Activated gamma-delta T cell (primary cell): ENCODE measurements at places on chromosomes 12 and 14.

GRCh38 chr12:29961231-29961630 is 177.5 kb upstream of the TMTC1 start:
- no peak for DNase-seq

- no peak for DNase-seq
These were observed 17.9 kb downstream of the SNAPC1 start for GRCh38 chr14:61780125-61780524.

DNA sequence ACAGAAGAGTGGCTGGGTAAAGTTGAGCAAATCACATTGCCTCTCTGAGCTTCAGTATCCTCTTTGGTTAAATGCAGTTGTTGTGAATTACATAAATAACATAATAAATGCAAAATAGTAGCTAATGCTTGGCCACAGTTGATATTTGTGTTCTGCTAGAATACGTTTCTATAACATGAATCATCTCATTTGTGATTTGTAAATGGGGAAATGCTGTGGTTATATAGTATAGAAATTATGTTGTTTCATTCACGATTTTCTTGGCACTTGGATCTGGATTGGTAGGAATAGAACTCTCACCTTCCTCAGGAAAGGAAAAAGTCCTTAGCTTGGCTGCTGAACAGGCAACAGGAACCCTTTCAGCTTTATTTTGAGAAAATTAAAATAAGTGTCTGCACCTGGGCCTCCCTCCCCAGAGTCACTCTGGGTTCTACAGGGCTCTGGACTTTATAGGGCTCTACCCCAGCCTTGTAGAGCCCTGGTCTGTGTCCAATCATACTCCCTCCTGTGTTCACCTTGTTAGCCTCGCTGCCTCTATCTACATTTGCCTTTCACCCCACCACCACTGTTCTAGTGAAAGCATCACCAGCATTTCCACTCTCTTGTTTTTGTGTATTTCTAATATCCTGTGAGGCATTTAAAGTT is 107.7 kb upstream of the BCAT1 start:
- no peak for DNase-seq

DNA sequence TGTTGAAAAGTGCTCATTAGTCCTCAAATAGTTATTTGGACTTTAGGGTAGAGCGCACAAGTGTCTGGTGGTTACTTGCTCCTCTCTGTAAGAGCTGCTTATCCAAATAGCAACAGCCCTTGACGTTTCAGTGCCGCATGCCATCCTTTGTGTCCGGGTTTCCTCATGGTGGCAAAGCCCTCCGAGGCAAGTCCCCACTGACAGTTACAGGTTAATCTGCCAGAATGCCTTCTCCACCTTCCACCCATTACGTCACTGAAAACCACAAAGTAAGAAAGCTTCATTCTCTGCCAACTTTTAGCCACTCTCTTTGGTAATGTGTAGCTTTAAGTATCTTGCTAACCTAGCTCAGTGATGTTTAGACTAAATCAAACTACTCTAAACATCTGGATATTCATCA is 78.6 kb downstream of the POLR3B start:
- no peak for DNase-seq

DNA sequence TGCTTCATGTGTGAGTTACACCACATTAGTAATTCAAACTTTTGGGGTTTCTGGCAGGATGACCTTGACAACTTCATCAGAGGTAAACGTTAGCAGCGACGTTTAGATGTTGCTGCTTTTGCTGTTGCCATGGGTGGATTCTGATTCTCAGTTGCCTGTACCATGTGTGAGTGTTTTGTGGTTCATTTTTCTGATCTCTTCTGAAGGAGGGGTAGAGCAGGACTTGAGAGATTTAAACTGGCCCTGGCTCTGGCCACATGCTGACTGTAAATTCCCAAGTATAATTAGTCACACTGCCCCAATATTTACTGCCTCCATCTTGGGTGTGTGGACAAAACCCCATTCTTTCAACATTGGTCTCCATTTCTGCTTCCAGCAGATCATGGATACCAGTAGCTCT is 110.4 kb downstream of the ETV6 start:
- no peak for DNase-seq

DNA sequence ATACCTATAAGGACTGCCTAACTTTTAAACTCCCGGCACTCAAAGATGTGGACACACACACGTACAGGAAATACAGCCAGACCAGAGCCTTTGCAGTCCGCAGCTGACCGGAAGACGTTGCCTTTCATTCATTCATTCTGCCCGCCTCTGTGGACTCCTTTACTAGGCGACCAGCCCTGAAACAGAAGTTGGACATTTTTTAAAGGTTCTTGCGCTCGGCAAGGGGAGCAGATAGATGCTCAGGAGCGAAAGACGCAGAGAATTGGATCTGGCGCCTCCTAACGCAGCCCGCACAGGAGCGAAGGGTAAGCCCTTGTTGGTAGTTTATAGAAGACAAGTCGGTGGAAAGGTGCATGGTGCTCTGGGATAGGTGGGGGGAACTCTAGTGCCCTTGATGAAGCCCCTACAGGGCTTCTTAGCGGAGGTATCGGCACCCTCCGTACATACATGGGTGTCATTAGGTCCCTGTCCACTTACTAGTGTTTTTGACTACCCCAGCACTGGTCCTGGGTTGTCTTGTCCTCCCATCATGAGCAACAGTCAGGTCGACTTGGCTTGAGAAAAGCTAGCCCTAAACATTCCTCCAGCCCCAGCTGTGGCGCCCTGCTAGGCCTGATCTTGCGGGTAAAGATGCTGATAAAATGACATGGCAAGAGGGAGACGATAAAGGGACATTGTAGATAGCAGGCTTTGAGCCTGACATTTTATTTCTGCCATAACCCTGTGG is at the start of gene KDM2B:
Gene KDM2B (minus strand): TSS at position 65 of the 727 bp plus-strand sequence. CDS start 112 bp downstream, outside the sequence.
- DNase-seq: no peak

- no peak for DNase-seq
These were observed 25.7 kb downstream of the TEP1 start for GRCh38 chr14:20387576-20387975.

GRCh38 chr12:112752303-112752702 is 39.2 kb upstream of the RPH3A start:
- DNase-seq: no peak

GRCh38 chr12:93783832-93784231 is 106.7 kb downstream of the CRADD start:
- DNase-seq: no peak

- DNase-seq: no peak
These were observed 2.3 kb downstream of the TTC9 start for GRCh38 chr14:70643967-70644366.

GRCh38 chr14:67416085-67416484 is 4.1 kb upstream of the PLEK2 start:
- no peak for DNase-seq

GRCh38 chr12:48019639-48020265 is 15.5 kb upstream of the COL2A1 start:
- DNase-seq: no peak

GRCh38 chr14:76995279-76996035 is 33.1 kb downstream of the IRF2BPL start:
- no peak for DNase-seq

GRCh38 chr14:45201905-45202304 is 51.1 kb downstream of the MIS18BP1 start:
- no peak for DNase-seq

DNA sequence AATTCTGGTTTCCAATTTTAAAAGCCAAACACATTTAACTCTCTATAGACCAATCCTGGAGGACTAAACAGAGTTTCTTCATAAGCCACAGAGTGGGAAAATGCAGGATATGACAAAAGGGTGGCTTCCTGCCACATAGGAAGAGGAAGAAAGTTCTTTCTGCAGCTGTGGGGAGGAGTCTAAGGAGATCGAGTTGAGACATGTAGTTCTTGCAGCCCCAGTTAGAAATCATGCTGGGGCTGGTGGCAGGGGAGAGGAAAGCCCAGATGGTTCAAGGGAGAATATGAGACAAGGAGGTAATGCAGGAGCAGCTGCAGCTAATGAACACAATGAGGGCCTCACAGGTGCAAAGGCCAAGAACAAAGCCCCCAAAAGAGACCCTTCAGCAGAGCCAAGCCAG is 85.0 kb upstream of the ARID2 start:
- no peak for DNase-seq

DNA sequence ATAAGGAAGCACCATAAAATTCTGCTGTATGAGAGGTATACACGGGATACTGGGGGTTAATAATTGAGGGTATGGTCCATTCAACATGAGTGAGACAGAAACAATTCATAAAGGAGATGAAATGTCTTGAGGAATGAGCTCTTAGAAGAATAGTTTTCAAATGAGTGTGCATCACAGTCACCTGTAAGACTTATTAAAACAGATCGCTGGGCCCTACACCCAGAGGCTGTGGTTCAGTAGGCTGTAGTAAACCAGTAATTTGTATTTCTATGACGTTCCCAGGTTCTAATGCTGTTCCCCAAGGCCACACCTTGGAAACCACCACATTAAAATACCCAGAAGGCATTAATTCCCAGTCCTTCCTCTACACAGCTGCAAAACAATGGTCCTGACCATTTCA is 49.6 kb downstream of the CAND1 start:
- no peak for DNase-seq

GRCh38 chr14:99350751-99351150 is 78.8 kb upstream of the BCL11B start:
- no peak for DNase-seq

GRCh38 chr14:55699131-55700057 is 119.4 kb downstream of the KTN1 start:
- DNase-seq: no peak

DNA sequence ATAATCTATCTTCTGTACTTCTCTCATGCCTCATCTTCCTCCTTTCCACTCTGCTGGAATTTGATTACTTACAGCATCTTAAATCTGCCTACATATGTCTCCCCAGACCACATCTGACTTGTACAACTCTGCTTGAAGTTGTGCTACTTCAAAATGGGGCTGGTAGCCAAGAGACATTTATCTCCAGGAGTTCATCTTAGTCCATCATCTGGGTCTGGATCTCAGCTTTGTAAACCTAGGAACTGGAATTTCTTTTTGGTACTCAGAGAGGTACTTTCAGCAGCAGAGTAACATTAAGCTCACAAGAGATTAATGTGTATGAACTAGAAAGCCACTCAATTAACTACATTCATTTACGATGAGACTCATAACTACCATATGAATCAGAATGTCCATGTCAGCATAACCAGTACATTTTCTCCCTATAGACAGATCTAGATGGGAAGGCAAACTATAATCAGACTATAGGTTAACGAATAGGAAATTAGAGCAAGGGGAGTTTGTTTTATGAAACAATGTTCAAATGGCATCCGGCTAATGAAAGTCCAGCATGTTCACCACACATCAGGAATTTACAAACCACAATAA is 178.8 kb downstream of the CEP128 start:
- DNase-seq: no peak
